ENCODE measurements at places on chromosomes 16 and 17.

GRCh38 chr17:42275527-42276358 lies 448 bp downstream of the STAT5B start:
- DNase-seq: no peak

DNA sequence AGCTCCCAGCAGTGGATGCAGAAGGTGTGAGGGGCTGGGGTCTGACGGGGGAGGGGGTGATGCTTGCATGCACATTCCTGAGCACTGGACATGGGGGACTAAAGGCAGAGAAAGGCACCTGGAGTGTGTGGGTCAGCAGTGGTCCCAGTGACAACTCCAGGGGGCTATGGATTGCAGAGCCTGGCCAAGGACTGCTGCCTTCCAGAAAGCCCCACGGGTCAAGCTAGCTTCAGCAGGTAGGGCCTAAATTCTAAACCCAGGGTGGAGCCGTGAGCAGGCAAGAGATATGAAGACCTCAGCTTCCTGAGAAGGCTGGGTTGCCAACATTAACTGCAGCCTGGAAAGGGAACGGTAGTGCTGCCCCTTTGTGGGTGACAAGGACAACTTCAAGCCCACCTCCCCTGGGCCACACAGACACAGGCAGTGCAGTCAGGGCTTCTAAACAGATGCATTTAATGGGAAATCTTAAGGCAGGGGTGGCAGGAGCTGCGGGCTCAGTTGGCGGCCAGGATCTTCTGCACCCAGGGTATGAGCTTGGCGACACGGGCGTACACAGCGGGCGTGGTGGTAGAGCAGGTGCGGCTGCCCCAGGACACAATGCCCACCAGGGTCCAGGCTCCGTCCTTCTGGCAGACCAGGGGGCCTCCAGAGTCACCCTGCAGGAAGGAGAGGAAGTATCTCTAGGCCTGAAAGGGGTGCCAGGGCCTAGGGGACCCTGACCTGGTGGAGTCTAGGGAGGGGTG lies 3.1 kb downstream of the CTRB2 start:
- no peak for DNase-seq

DNA sequence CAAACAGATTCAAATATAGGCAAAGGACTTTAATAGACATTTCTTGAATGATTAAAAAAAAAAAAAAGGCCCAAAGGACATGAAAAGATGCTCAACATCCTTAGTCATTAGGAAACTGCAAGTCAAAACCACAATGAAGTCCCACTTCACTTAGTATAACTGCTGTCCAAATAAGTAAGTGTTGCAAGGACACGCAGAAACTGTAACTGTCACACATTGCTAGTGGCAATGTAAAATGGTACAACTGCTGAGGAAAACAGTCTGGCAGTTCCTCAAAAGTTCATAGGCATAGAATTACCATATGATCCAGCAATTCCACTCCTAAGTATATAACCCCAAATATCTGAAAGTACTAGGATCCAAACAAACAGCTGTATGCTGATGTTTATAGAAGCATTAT lies 112.7 kb downstream of the BRIP1 start:
- DNase-seq: peak; percentile 96

GRCh38 chr17:78016852-78017251 lies 58.3 kb downstream of the TNRC6C start:
- DNase-seq: no peak

GRCh38 chr16:66206363-66206762 lies 160.1 kb upstream of the CDH5 start:
- no peak for DNase-seq

DNA sequence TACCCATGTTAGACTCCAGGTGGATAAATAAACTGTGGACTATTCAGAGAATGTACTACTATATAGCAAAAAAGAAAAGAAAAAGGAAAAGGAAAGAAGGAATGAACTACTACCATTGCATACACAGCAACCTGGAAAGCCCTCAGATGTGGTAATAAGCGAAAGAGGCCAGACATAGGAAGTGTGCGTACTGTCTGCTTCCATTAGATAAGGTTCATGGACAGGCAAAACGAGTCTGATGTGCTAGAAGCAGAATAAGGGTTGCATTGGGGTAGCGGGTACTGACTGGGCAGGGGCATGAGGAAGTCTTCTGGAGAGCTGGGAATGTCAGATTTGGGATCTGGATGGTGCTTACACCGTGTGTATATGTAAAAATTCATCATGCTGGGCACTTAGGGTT lies 21.8 kb downstream of the CLEC16A start:
- no peak for DNase-seq

DNA sequence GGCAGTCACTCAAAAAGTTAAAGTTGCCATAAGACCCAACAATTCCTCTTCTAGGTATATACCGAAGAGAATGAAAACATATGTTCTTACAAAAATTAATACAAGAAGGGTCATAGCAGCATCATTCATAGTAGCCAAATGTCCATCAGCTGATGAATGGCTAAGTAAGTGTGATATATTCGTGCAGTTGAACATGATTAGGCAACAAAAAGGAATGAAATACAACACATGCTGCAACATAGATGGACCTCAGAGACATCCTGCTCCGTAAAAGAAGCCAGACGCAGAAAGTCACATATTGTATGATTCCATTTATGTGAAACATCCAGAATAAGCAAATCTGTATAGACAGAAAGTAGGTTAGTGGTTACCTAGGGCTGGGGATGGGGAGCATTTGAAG lies 229.4 kb upstream of the CACNG5 start:
- no peak for DNase-seq

DNA sequence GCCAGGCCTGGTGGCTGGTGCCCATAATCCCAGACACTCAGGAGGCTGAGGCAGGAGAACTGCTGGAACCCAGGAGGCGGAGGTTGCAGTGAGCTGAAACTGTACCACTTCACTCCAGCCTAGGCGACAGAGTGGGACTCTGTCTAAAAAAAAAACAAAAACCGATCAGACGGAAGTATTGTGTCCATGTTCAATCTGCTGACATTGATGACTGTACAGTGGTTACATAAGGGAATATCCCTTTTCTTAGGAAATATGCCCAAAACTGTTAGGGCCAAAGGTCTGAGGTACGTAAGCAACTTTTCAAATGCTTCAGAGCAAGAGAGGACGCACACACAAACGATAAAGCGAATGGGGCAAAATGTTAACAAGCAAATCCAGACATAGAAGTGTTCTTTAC lies 69.8 kb upstream of the DNAH17 start:
- DNase-seq: no peak

DNA sequence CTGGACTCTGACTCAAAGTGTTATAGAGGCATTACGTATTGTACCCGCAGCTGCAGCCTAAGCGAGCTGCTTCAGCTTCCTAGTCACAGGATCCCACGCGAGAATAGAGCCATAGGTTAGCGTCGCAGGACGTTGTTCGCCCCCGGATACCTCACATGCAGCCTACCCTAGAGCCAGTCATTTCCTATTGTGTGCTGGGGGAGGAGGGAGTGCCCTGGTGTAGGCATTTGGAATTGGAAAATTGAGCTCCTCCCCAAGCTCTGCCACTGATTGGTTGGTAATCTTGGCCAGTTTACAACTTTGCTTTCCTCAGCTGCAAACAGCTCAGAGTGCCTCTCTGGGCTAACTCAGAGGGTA lies 530 bp downstream of the NAA60 start:
- peak; percentile 37 for DNase-seq

DNA sequence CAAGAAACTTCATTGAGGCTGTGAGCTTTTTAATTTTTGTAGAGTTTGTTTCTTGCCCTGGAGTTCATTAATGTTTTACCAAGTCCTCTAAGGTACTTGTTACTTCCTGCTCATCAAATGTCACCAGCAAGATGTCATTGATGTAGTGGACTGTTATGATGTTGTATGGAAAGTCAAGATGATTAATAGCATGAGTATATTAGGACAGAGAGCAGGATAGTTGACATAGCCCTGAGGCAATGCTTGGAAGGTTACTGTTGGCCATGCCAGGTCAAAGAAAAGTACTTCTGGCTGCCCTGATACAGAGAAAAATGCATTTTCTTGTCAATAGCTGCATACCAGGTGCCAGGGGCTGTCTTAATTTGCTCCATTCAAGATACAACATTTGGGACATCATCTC lies 6.7 kb downstream of the KRTAP1-5 start:
- DNase-seq: no peak

- DNase-seq: no peak
Measured at GRCh38 chr17:40348136-40348504, 16.4 kb downstream of the GJD3 start.

GRCh38 chr16:60810250-60810649 lies 1226.0 kb downstream of the CDH8 start:
- no peak for DNase-seq

DNA sequence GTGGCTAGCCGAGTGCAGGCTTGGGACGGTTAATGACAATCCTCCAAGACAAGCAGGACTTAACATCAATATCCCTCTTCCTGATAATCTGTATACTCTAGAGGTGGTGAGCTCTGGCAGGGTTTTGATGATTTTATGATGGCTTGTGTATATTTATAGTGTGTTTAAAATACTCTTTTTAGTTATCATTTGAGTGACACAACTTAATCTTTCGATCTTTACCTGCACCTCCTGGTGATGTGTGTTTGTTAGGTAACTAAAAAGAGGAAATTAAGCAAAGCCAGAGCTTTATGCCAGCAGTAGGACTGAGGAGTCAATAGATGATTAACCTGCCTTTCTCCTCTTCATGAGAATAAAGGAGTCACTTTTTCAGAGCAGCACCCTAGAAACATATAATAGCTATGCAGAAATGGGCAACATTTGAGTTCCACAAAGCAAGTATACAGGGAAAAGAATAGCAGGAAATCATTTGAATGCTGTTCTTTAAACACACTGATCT lies 210.5 kb downstream of the IRX3 start:
- no peak for DNase-seq

GRCh38 chr16:90057738-90058173 lies 19.4 kb downstream of the PRDM7 start:
- peak; percentile 71 for DNase-seq

DNA sequence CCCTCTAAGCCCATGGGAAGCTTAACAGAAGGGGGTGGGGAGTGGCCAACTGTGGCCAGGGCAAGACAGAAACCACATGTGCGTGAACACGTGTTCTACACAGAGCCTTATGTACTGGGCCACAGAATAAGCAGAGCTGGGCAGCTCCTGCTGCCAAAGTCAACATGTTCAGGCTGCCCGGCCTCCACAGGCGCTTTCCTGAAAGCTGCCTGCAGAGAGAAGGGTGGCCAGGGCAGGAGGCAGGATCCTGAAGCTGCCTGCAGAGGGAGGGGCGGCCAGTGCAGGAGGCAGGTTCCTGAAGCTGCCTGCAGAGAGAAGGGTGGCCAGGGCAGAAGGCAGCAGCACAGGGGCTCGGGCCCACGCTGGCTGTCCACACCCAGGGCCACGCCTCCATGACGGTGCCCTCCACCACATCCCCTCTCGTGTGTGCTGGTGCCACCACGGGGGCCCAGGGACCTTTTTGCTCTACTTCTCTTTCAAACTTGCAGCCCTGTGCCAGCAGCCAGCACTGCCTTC lies 79.5 kb downstream of the ANKRD11 start:
- DNase-seq: peak; percentile 16
